ENCODE measurements at places on chromosomes 5 and 9. TPM values are rescaled to one million over a fixed set of nuclear protein-coding genes. Genes with fewer than 3 reads are reported as not detected.
A peak's percentile ranks its signal among the peaks of the same experiment; 100 is the strongest.

DNA sequence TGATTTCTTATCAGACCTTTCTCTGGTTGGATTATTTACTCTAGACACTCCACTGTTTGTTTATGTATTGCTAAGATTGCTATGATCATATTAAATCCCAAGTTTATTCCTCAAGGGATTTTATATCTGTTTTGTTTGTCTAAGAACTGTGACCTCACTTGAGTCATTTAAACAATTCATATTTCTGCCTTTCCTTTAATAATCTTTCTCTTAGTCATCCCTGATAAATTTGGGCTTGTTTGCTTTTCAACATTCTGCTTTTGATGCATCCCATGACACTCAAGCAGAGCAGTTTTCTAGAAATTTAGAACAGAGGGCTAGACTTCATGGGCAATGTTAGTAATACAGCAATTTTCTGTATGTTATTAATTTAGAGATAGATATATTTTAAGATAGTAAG is 231.6 kb upstream of the TNC start:
- DNase-seq: no peak

GRCh38 chr5:63655043-63655442 is 307.2 kb downstream of the HTR1A start:
- DNase-seq: no peak

The FGF10 gene
- not detected for total RNA-seq

DNA sequence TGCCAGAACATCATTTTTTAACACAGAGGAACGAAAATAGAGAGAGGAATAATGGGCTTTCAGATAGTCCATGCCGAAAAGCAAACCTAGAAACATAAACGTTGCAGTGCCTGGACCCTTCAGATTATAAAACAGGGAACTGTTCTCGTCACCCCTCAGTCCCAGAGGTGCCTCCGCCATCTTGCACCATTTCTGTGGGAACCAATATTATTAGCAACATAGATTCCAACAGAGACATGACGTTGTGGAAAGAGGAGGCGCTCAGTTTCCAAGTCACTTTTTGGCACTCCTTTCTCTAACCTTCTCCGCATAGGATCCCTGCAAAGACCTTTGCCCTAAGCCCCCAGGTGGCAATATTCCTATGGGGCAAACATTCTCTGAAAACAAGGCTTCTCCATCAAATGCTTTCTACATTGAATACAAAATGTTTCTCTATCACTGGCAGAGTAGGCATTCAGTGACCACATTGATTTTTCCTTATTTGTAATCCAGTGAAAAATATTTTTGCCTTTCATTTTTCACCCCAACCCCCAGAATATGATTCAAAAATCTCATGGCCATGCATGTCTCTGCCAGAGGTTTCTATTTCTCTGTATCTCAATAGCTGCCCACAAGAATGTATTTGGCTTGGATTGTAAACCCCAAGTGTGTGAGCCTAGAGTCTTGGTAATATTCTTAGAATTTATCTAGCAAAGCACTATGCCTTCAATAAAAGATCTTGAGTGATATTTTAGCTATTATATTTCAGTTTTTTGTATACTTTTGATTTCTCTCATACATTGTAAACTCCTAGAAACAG is 500.8 kb upstream of the WWC1 start:
- DNase-seq: no peak

- peak; percentile 69 for DNase-seq
Observed at GRCh38 chr5:170623576-170624181, 119.9 kb downstream of the KCNIP1 start.

DNA sequence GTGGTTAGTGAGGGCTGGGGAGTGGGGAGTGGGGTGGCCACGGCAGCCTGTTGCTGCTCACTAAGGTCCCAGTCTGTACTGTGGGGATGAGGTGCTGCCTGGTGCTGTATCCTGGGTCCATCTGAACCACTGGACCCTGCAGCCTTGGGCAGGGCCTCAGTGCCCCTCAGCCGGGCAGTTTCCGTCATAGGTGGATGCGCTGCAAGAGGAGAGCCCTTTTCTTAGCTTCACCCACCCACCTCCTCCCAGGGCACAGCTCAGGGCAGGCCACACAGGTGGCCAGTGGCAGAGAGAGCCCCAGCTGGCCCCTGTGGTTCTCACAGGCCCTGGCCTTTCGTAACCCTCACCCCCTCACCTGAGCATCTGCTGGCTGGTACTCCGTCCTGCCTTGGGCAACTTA is 46.2 kb downstream of the WNK2 start:
- DNase-seq: no peak

All from activated CD4-positive, alpha-beta T cell treated with anti-CD3 and anti-CD28 coated beads, Interleukin-2, amount 10 ng/mL, durations not matched to agents 24 days and 14 days (primary cell).